ENCODE measurements at places on chromosomes 5 and 9.
A peak's percentile ranks its signal among the peaks of the same experiment; 100 is the strongest.

DNA sequence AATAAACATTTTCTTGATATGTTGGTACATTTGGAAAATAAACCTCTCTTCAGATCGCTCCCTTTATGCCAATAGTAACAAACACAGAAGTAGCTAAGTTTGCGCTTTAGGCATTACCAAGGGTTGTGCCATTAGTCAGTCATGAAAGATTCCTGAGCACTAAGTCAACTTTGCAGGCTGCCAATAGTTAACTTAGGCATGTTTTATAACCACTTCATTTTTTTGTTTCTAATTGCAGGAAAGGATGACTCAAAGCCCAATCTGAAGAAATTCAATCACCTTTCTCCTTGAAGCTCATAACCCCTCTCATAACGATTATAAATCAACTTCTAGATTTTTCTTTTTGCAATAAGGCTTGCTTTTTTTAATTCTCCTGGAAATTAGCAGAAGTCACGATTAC lies 517.0 kb downstream of the AGTPBP1 start:
- DNase-seq: no peak

DNA sequence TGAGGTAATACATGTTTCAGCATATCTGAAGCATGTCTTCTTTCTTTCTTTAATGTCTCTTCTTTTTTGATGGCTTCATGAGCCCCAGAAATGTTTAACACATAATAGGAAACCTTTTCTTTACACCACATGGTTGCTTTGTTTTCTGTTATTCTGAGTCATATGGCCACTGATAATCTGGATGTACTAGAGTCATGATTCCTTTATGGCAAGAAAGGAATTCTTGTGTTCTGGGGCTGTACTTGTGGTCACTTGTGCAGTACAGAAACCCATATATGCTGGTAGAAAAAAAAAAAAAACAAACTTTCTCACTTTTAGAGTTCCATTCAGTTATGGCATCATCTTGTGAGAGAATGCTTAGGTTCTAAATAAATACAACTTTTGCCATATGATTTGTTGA lies 1669.3 kb upstream of the CDH9 start:
- no peak for DNase-seq

DNA sequence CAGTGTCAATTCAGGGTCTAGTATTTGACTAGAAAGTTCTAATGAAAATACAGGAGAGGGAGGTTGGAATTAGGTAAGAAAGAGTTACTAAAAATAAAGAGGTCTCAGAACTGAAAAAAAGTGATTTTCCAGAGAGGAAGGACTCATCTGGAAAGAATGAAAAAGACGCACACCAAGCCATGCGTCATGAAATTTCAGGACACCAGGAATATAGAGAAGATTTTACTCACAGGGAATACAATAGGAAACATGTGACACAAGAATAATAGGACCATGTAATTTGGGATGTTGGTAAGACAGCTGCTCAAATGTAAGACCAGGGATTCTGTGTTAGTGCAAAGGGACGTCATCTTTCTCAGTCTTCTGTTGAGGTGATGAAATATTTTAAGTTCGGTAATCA lies 224.7 kb downstream of the GDNF start:
- DNase-seq: peak; percentile 23

DNA sequence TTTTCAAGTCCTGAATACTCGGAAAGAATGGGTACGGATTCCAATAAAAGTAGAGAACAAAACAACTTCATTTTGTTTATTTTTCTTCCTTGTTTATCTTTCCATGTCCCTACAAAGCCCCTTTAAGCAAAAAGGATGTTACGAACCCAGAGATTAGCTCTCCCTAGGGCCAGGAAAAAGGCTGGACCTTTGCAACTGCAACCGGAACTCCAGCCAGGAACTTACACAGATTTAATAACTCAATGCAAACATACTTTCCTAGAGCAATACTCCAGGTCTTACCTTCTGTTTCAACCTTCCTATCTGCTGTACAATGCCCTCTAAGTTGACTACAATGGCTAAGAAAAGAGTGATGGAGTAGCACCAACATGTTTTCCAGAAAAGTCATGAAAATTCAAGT lies 7.0 kb downstream of the DENND1A start:
- no peak for DNase-seq

- DNase-seq: no peak
Measured at GRCh38 chr5:15261269-15261995, 238.5 kb upstream of the FBXL7 start.

Measured in glomerular endothelial cell (primary cell).